ENCODE measurements at places on chromosomes 1 and 21. TPM values are rescaled to one million over a fixed set of nuclear protein-coding genes. Genes with fewer than 3 reads are reported as not detected.

GRCh38 chr1:193210996-193211395 lies 24.6 kb upstream of the B3GALT2 start:
- no peak overlapping the region for H3K27ac ChIP-seq
- no peak for DNase-seq
- H3K4me3 ChIP-seq, result no peak overlapping the region

DNA sequence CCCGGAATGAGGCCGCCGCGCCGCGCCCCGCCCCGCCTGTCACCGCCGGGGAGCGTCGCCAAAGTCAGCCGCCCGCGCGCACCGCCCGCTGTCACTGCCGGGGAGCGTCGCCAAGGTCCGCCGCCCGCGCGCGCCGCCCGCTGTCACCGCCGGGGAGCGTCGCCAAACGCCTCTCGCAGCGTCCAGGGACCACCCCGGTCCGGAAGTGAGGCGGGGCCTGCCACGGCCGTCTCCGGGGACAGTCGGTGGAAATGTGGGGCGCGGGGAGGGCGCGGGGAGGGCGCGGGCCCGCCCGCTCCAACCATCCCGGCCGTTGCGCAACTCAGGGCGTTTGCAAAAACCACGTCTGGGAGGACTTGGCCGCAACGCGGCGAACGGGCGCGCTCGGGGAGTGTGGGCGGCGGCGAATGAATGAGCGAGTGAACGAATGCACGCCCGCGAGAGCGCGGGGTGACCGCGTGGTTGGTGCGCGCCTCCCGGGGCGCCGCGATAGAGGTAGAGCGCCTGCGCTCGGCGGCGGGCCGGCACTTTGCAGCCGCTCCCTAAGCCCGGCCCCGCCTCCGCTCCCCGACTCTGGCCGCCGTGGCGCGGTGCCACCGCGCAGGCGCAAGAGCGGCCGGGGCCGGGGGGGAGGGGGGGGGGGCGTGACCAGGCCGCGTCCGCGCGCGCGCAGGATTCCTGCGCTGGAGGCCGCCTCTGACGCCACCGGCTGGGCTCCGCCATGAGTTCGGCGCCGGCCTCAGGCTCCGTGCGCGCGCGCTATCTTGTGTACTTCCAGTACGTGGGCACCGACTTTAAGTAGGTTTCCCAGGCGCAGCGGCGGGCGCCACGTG lies at the start of the genes ACAP3 and PUSL1:
ACAP3 (minus strand) TSS at position 8 of the 833 bp plus-strand sequence. CDS start 115 bp downstream, outside the sequence.
PUSL1 (plus strand) TSS at position 675 of the 833 bp plus-strand sequence; CDS start at position 722, 47 bp downstream.
- DNase-seq, result peak; percentile 96
- peaks cover 15% of the 10 kb centered on the region for H3K36me3 ChIP-seq
- peak within 1 kb of the TSS; percentile 85 for H3K27ac ChIP-seq
- H3K27me3 ChIP-seq, result no peaks in the 10 kb centered on the region

GRCh38 chr1:188642704-188643103 lies 1814.0 kb downstream of the PLA2G4A start:
- H3K27ac ChIP-seq, result no peak overlapping the region
- no peaks in the 10 kb centered on the region for H3K36me3 ChIP-seq
- no peak overlapping the region for H3K4me3 ChIP-seq
- no peaks in the 10 kb centered on the region for H3K27me3 ChIP-seq
- DNase-seq, result no peak

COL9A2 gene
- 2.5 TPM for total RNA-seq

GRCh38 chr1:181485287-181486097 lies 2.2 kb downstream of the CACNA1E start:
- peaks cover 23% of the 10 kb centered on the region for H3K27me3 ChIP-seq
- H3K27ac ChIP-seq, result no peak overlapping the region
- no peaks in the 10 kb centered on the region for H3K36me3 ChIP-seq
- no peak overlapping the region for H3K4me3 ChIP-seq
- DNase-seq, result no peak
- no peaks in the 10 kb centered on the region for H3K4me1 ChIP-seq

NPHS2 gene
- not detected for total RNA-seq

TRNAU1AP gene
- total RNA-seq, result 28.3 TPM

GRCh38 chr1:187641463-187641862 lies 812.7 kb downstream of the PLA2G4A start:
- H3K36me3 ChIP-seq, result no peaks in the 10 kb centered on the region
- no peaks in the 10 kb centered on the region for H3K27me3 ChIP-seq
- H3K27ac ChIP-seq, result no peak overlapping the region
- DNase-seq, result no peak
- H3K4me1 ChIP-seq, result no peaks in the 10 kb centered on the region

DNA sequence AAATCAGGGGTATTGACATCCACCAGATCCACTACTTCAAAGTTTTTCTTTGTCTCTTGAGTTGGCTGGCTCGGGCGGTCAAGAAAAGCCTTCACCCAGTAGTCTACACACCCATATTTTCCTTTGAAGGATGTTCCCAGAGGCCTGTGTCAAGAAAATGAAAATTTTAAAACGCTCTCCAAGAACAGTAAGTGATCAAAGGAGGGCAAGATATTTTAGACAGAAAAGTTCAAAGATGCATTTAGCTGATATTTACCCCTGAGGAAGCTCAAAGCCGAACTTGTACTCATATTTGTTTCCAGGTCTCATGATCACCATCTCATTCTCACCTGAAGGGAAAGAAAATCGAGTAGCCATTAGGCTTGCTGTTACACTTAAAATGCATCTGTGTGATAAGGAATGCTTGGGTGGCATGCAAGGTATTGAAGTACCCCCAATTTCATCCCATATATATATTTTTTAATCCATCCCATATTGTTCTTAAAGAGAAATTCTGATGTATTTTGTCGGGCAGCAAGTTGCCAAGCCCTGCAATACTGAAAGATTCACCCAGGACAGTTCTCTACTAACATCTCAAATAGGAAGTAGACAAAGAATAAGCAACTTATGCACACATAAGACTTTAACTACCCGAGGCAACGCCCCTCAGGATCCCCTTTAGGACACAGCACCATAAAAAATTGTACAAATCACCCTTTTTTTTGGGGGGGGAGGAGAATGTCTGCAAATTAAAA lies 1.1 kb downstream of the TXNIP start:
- peaks cover 41% of the 10 kb centered on the region for H3K36me3 ChIP-seq
- peak overlapping the region; percentile 64 for H3K4me3 ChIP-seq
- no peak for DNase-seq
- H3K27ac ChIP-seq, result peak overlapping the region; percentile 88
- H3K27me3 ChIP-seq, result no peaks in the 10 kb centered on the region

CCDC27 gene
- not detected for total RNA-seq

DNA sequence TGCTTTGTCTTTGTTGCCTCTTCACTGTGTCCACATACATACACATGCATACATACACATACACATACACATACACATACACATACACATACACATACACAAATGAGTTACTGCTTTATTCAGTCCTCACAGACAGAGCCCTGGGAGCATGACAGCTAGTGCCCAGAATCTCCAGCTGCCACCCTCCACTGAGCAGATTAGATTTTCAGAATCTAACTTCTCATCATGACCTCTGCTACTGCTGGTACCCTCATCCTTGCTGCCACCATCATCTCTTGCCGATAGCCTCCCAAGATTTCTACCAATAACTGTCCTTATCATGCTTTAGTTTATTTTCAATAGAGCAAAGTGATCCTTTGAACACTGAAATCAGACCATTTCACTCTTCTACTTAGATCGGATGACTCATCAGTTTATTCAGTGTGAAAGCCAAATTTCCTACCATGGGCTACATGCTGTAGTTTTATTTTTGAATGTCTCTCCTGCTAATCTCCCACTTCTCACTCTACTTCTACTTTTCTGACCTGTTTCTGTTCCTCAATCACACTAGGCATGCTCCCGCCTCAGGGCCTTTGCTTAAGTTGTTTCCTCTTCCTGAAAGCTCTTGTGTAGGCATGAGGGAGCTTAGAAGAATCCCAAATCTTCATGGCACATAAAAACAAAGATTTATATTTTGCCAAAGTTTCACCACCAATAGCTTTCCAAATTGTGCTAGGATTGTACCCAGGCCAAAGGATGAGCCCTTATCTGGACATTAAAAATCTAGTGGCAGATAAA lies 43.0 kb downstream of the ATP6V1G3 start:
- H3K27me3 ChIP-seq, result no peaks in the 10 kb centered on the region
- no peak overlapping the region for H3K4me3 ChIP-seq
- DNase-seq, result no peak

GRCh38 chr1:225820522-225821120 lies 10.7 kb downstream of the EPHX1 start:
- no peaks in the 10 kb centered on the region for H3K27me3 ChIP-seq
- no peak for DNase-seq
- H3K27ac ChIP-seq, result no peak overlapping the region
- no peaks in the 10 kb centered on the region for H3K36me3 ChIP-seq
- H3K4me3 ChIP-seq, result no peak overlapping the region

GRCh38 chr1:184990204-184990603 lies 15.9 kb upstream of the NIBAN1 start:
- no peaks in the 10 kb centered on the region for H3K4me1 ChIP-seq
- no peak overlapping the region for H3K27ac ChIP-seq
- no peaks in the 10 kb centered on the region for H3K36me3 ChIP-seq
- peaks cover 3% of the 10 kb centered on the region for H3K27me3 ChIP-seq
- no peak overlapping the region for H3K4me3 ChIP-seq

PRELP gene
- not detected for total RNA-seq

SERBP1 gene
- total RNA-seq, result 149 TPM

DNA sequence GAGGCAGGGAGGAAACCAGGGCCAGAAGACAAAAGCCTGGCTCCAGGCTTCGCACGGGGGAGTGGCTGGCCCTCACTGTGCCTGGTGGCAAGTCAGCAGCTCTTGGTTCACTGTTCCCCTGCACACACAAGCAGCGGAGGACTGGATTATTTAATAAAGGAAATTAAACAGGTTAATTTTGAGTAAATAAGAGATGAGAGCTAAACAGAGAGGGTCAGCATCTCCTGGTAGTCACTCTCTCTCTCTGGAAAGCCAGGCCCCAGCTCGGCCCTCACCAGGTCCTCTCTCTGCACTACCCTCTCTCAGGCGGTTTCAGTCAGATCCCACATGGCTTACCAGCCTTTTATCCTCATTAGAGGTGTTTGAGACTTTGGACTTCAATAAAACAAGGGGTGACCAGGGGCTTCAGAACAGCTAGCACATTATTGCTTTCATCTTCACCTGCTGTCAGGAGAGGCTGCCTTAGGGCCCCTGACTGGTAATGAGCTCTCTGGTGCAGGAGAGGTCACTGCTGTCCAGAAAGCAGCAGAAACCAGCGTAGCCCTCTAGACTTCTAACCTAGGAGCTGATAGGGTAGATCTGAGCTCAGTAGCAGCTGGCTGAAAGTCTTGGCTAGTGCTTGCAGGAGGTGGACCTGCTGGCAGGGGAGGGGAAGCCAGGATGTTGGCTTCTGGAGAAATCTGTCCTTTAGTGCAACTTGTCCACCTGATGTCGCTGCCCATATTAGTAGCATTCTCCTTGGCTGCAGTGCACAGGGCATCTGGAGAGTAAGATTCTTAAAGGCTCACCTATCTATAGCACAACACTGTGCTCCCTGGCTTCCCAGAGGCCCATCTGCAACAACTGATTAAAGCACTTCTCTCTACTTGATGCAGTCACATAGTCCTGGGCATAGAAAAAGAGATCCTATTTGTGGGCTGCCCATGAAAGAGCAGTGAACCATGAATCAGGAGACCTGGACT lies 45.9 kb downstream of the SYT6 start:
- H3K27me3 ChIP-seq, result no peaks in the 10 kb centered on the region
- H3K4me1 ChIP-seq, result peaks cover 12% of the 10 kb centered on the region
- H3K27ac ChIP-seq, result no peak overlapping the region
- no peak for DNase-seq
- no peak overlapping the region for H3K4me3 ChIP-seq

IL12RB2 gene
- 51.2 TPM for total RNA-seq

DNA sequence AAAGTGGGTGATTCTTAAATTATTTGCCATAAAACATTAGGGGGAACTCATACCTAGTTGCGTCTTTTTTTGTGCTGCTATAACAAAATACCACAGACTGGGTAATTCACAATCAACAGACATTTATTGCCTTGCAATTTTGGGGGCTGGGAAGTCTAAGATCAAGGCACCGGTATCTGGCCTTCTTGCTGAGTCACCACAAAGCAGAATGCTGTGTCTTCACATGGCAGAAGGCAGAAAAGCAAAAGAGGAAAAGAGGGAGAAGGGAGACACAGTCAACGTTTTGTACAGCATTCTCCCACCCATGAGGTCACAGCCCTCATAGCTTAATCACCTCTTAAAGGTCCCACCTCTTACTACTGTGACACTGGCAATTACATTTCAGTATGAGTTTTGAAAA lies 291.0 kb downstream of the CHRM3 start:
- no peaks in the 10 kb centered on the region for H3K4me1 ChIP-seq
- H3K27ac ChIP-seq, result no peak overlapping the region
- DNase-seq, result no peak
- H3K27me3 ChIP-seq, result no peaks in the 10 kb centered on the region
- H3K36me3 ChIP-seq, result no peaks in the 10 kb centered on the region

GRCh38 chr21:29342363-29342957 lies 43.7 kb downstream of the BACH1 start:
- no peak for DNase-seq
- H3K36me3 ChIP-seq, result peaks cover 10% of the 10 kb centered on the region
- H3K4me3 ChIP-seq, result no peak overlapping the region

GRCh38 chr21:42060166-42060565 lies 11.0 kb upstream of the UMODL1 start:
- no peak overlapping the region for H3K4me3 ChIP-seq
- peaks cover 8% of the 10 kb centered on the region for H3K27me3 ChIP-seq
- no peak for DNase-seq
- H3K27ac ChIP-seq, result no peak overlapping the region
- no peaks in the 10 kb centered on the region for H3K36me3 ChIP-seq

GRCh38 chr1:246160905-246161304 lies 346.2 kb downstream of the SMYD3 start:
- peaks cover 3% of the 10 kb centered on the region for H3K4me1 ChIP-seq
- H3K27me3 ChIP-seq, result no peaks in the 10 kb centered on the region
- H3K27ac ChIP-seq, result no peak overlapping the region
- no peaks in the 10 kb centered on the region for H3K36me3 ChIP-seq

FAM163A gene
- total RNA-seq, result not detected

GRCh38 chr1:983798-984475 lies 2.0 kb upstream of the PERM1 start:
- no peak overlapping the region for H3K4me3 ChIP-seq
- H3K27ac ChIP-seq, result no peak overlapping the region
- DNase-seq, result peak; percentile 78
- no peaks in the 10 kb centered on the region for H3K4me1 ChIP-seq
- H3K27me3 ChIP-seq, result no peaks in the 10 kb centered on the region

DNA sequence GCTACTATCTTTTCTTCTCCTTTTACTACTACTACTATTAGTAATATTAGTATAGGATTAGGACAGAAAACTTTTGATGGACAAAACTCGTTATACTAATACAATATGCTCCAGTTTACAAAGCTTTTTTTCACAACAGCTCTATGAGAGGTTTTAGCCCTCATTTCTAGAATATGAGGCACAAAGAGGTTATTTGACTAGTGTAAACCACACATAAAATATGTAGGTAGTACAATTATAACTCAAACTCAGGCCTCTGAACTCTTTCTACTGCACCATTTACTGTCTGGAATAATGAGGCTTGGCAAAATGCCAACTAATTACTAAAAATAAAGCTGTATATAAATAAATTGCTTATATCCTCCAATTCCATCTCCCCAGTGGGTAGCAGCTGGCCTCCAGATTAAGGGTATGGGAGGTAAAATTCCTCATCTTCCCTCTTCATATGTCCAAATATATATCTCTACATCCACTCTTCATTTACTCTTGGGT lies 99.9 kb downstream of the LYST start:
- no peak for DNase-seq
- no peaks in the 10 kb centered on the region for H3K27me3 ChIP-seq
- H3K27ac ChIP-seq, result no peak overlapping the region
- H3K4me1 ChIP-seq, result no peaks in the 10 kb centered on the region

Data from natural killer cell (primary cell).